ENCODE measurements at places on chromosomes 16 and 17.

GRCh38 chr16:1176280-1176897 is 23.5 kb downstream of the CACNA1H start:
- no peak for DNase-seq

DNA sequence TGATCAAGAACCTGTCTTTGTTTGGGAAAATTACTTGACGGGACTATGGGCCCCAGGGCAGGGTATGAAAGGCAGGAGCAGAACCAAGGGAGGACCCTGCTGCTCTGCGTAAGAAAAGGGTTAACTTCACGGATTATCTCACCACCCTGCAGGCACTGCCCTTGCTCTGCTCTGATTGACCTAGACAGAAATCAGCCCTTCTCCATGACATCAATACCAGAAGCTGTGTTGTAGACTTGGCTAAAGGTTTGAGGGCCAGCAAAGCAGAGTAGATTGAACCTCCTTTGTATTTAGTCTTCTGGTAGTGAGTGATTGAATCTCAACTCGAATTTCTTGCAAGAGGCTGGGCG is 52.9 kb upstream of the ETV4 start:
- DNase-seq, result no peak

GRCh38 chr16:85522842-85523601 is 90.1 kb upstream of the GSE1 start:
- no peak for DNase-seq

- no peak for DNase-seq
Observed at GRCh38 chr16:2284001-2284770, 16.3 kb upstream of the RNPS1 start.

DNA sequence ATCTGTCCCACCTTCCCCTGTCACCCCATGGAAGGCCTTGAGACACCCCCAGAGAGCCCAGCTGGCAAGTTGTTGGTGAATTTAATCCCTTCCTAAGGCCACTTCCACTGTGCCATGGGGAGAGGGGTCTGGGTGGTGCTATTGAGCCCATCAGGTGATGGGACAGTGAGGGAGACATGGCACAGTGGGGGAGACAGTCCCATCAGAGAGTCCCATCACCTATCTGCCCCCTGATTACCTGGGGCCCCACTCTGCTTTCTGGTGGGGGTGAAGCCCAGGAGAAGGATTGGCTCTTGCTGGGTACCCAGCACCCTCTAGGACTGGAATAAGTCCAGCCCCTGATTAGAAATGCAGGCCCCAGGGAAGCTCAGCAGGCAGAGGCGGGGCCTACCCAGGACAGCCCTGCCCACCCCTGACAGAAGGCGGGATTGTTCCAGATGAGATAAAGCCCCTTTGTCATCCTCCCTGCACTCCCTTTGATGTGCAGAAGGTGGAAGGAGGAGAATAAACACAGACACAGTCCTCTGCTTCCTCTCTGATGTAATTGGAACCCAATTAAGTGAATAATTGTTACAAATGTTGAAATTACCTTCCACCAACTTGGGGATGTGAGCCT is 18.9 kb downstream of the TMEM132E start:
- DNase-seq, result no peak

DNA sequence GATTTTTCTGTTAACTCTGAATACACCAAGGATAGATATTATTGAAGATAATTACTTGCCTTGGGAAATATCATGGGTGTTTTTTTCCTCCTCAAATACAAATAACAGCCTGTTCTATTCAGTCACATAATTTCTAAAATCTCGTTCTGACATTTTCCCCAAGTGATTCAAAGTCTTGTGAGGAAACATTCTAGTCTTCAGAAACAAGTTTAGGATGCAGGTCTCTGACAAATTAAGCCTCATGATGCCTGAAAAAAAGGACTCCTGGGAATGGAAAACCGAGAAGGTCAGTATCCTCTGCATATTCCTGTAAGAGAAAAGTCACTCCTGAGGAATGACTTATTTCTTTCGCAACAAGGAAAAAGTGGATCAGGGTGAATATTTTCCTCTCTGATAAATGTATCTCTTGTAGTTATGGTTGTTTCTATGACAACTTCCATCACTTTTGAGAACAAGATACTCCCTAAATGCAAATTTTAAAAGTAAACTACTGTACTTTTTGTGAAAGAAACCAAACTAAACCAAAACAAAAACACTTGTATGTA is 384.6 kb downstream of the CNTNAP4 start:
- no peak for DNase-seq

GRCh38 chr17:46777943-46778915 is 40.3 kb downstream of the WNT3 start:
- DNase-seq, result no peak

- DNase-seq, result no peak
Observed at GRCh38 chr16:79728048-79728922, 127.7 kb upstream of the MAF start.

GRCh38 chr17:78913115-78913514 is 10.1 kb upstream of the CEP295NL start:
- DNase-seq, result no peak

DNA sequence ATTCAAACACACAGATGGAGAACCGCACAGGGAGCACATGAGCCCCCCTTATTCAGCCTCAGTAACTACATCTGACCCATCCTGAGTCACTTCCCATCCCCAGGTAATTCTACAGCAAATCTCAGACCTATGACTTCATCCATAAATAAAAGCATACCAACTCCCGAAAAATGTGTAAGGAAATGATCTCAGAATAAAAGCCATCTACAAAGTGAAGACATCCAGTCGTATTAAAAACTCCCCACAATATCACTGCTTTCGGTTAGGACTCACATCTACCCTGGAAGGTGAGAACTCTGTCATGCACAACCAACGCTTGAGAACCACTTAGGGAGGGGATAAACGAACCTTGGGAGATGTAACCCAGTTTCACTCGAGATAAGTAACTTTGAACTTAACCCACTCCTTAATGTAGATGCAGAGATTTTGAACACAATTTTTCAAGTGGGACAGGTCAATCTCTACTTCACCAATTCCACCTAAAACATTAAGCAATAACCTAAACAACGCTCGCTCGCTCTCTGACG is 1.3 kb downstream of the USP36 start:
- no peak for DNase-seq

DNA sequence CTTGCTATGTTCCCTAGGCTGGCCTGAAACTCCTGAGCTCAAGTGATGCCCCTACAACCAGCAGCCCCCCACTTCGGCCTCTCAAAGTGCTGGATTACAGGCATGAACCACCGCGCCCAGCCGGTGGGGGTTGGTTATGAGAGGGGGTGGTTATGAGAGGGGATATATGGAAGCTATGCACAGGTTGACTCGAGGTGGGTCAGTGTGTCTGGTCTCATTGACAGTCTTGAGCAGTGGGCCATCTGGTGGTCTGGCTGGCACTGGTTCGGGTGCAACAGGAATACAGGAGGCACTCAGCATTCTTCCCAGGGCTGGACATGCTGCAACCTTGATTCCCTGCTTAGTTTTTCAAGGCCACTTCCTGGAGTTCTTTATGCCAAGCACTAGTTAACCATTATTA is 5.6 kb upstream of the STX1B start:
- DNase-seq, result no peak

- DNase-seq, result no peak
Observed at GRCh38 chr17:29143894-29144293, 36.3 kb downstream of the MYO18A start.

DNA sequence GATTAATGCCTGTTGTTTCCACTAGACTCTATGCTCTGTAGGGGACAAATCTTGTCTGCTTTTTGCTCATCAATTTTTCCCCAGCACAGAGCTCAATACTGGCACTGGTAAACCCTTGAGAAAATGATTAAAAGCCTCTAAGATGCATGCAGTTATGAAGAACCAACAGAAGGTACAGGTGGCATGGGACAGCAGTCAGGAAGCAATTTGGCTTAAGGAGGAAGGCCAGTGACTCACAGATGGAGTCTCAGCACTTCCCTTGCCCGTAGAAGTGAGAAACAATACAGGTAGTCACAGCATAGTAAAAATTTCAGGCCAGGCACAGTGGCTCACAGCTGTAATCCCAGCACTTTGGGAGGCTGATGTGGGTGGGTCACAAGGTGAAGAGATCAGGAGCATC is 504.7 kb upstream of the RBFOX1 start:
- no peak for DNase-seq

DNA sequence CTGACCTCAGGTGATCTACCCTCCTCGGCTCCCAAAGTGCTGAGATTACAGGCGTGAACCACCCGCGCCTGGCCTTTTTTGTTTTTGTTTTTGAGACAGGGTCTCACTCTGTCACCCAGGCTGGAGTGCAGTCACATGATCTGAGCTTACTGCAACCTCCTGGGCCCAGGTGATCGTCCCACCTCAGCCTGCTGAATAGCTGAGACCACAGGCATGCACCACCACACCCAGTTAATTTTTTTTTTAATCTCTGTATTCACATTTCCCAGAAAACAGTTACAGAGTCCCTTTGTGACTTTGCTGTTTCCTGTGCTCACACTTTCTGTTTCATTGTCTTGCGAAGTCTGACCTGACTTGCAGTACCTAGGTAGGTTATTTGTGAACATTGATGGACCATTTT is 2.7 kb downstream of the CLUAP1 start:
- no peak for DNase-seq

- DNase-seq, result no peak
Observed at GRCh38 chr16:6967796-6968320, 364.8 kb upstream of the RBFOX1 start.

DNA sequence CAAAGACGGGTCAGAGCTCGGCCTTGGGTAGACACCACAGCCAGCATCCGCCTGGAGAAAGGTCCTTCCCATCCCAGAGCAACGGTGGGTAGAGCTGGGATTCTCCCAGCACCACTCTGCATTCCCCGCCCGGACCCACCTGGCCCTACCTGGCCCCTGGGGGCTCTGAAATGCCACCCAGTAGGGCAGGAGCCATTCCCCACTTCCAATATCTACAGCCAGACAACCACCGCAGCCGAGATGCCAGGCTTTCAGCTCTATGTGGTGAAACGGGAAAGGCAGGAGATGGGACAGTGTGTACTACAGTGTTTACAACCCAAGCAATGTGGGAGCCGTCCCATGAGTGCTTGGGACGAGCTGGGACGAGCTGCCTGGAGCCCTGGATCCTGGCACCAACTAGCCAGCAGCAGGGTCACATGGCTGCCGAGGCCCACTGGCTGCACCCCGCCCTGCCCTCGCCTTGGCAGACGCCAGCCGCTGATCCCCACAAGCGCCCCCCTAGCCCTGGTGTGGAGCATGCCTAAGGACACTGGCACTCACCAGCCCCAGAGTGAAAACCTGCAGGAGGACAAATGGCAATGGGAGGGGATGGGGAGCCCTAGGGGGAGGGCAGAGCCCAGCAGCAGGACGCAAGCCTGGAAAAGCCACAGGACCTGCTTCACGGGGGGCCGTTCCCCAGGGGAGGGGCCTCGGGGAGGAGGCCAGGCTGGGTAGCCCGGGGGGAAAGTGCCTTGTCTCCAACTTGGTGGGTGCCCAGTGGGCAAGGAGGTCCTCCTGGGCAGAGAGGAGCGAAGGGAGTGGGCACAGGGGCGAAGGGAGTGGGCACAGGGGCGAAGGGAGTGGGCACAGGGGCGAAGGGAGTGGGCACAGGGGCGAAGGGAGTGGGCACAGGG is 13.5 kb downstream of the TMC6 start:
- DNase-seq, result no peak

- no peak for DNase-seq
Observed at GRCh38 chr16:12833926-12834325, 30.2 kb upstream of the CPPED1 start.

- DNase-seq, result no peak
Observed at GRCh38 chr16:51952500-51952899, 594.4 kb downstream of the TOX3 start.

GRCh38 chr17:80253631-80254395 is 6.8 kb upstream of the RNF213 start:
- DNase-seq, result no peak

DNA sequence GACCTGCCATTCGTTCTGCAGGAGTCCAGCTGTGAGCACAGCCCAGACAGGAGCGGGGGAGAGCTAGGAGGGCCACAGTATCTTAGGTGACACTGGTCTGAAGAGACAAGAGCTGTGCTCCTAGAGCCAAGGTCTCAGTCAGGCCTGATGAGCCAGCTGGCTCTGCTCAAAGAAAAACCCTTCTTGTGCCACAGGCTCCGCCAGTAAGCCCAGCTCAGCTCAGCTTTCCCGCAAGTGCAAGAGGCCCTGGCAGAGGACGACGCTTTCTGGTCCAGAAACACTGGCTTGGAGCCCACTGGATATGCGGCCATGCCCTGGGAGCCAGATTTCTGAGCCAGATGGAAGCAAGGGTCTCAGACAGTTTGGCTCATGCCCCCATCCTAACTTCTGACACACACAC is 23.9 kb downstream of the PEMT start:
- DNase-seq, result no peak

GRCh38 chr17:67253384-67253783 is 8.4 kb upstream of the HELZ start:
- no peak for DNase-seq

DNA sequence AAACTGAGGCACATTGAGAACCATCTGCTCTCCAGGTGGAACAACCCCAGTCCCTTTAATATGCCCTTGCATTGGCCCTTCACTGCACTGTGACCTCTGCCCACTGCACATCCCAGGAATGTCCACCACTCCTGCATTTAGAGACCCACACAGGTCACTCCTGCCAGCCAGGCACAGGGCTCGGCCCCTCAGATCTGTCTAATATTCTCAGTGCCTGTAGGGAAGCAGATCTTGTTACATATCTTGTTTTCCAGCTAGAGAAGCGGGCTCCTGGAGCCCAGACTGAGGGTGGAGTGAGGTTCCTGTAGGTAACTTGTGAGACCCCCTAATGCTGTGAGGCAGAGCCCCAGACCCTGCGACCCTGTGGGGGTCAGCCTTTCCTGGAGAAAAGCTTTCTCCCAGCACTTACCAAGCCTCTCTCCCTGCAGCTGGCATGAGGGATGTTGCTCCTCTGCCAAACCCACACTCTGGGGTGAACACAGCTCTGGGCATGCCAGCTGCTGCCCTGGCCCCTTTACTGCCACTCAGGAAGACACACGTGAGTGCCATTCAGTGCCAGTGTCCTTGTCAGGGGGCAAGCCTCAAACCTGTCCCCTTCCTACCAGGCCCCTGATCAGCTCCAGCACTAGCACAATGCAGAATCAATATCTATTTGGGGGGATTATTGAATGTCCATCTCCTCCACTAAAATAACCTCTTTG is 40.3 kb upstream of the CRHR1 start:
- DNase-seq, result no peak

- DNase-seq, result peak; percentile 14
Observed at GRCh38 chr16:88770461-88771293, 14.3 kb downstream of the PIEZO1 start.

GRCh38 chr16:51150888-51151320 is at the start of gene SALL1:
Gene SALL1, minus strand, starts transcription at chr16:51151270. Its CDS starts 29 bp downstream, at chr16:51151241.
- no peak for DNase-seq

- DNase-seq, result peak; percentile 51
Observed at GRCh38 chr17:27602721-27603420, 28.1 kb upstream of the LGALS9 start.

GRCh38 chr16:66088681-66089080 is 277.8 kb upstream of the CDH5 start:
- no peak for DNase-seq

DNA sequence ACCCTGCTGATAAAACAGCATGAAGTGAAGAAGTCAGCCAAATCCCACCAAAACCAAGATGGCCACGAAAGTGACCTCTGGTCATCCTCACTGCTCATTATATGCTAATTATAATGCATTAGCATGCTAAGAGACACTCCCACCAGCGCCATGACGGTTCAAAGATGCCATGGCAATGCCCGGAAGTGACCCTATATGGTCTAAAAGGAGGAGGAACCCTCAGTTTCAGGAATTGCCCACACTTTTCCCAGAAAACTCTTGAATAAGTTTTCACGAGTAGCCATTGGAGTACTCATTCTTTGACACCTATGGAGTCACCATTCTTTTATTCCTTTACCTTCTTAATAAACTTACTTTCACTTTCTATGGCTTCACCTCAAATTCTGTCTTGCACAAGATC is 44.3 kb downstream of the GSG1L start:
- no peak for DNase-seq

GRCh38 chr17:79361221-79361734 is 249.6 kb downstream of the RBFOX3 start:
- no peak for DNase-seq
